Skeletal muscle cell (primary cell): ENCODE measurements at places on chromosomes 6 and 20.

DNA sequence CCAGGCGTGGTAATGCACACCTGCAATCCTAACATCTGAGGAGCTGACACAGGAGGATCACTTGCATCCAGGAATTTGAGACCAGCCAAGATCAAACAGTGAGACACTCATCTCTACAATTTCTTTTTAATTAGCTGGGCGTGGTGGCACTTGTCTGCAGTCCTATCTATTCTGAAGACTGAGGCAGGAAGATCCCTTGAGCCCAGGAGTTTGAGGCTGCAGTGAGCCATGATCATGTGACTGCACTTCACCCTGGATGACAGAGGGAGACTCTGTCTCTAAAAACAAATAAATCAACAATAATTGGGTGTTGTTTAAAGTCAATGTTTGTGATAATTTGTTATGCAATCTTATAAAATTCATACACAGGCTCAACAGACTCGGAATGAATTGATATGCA, 18.0 kb upstream of the HLA-A start:
- DNase-seq: no peak

GRCh38 chr6:159169557-159170332, 545 bp downstream of the FNDC1 start:
- DNase-seq: no peak

DNA sequence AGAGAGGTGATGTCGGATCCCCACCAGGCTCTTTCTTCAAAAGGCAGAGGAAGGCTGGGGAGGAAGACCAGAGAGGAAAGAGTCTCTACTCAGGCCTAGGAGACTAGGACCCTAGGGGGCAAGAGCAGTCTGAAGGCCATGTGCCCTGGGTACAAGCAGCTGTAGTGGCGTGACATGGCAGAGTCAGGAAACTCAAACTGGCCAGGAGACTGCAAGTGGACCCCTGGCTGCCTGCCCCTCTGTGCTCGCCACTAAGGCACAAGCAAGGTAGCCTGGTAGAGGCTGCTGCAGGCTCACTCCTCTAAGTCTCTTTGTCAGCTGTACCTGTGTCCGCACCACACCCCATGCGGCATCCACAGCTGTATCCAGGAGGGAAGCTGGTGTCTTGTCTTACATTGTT, 19.9 kb downstream of the CST9L start:
- DNase-seq: no peak

DNA sequence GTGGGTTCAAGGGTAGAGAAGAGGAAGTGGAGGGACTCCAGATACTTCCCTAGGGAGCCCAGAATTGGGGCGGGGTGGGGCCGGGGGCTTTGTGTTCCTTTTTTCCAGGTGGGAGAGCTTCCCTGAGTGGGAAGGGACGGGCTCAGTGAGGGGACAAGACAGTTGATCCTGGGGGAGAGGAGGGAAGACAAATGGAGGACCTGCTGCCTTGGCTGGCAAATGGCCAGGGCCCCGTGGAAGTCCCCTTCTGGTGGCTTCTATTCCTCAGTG, 2.6 kb downstream of the CTSZ start:
- no peak for DNase-seq

DNA sequence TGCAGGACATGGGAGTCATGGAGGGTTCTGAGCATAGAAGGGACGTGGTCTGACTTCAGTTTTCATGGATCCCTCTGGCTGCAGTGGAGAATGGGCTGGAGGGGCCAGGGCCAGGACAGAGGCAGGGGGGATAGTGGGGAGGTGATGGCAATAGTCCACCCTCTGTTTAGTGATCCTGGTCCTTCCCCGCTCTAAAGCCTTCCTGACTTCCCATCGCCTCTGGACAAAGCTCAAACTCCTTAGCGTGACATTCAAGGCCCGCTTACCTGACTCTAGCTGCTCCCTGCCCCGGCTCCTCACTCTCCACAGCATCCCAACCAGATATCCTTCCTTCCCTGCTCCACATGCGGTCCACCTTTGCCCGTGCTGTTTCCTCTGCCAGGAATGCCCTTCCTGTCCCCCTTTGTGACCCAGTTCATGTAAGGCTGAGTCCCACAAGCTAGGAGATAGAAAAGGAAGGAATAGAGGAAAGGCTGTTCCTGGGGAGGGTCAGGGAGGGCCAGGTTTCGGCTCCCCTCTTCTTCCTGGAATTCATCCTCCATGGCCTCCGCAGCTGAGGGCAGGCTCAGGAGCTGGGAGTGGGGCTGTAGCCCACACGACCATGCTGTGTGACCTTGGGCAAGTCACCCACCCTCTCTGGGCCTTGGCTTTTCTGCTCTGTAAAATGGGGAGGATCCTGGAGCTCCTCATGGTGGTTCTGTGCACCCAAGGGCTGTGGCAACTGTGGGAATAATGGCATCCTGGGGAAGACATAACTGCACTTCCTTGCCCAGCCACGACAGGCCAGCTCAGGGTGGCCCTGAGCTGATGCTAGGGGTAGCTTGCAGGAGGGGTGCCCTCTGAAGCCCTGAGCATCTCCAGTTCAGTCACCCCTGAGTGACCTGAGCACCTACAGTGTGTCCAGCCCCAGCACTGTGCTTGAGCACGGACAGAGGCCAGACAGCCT, 116.1 kb downstream of the CEBPB start:
- no peak for DNase-seq

DNA sequence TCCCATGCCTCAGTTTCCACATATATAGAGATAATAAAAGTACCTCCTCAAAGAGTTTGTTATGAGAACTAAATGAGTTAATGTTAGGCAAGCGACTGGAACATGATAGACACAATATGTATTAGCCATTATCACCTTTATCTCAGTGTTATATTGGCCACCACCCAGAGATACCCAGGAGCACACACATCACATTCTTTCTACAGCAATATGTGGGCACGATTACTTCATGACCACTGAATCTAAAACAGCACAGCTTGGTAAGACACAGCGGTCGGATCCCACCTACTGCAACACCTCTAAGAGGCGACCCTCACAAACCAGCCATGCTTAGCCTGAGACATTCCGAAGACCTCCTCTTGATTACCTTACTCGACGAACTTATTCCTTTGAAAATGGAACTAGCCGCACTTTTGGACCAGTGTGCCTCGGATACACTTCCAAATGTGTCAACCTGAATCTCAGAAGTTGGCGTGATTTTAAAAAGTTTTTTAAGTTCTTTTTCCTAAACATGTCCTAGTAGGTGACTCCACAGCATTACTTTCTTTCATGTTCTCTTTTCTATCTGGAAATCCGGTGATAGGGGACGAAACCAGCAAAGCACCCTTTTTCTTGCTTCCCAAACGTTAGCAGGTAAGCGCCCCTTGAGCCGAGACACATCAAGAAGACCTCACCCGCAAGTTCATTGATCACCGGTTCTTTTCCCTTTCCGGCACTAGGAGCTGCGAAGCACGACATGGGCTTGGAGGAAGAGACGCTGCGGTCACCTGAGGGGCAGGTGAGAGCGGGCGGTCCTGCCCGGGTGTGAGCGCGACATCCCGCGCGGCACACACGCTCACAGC, 923 bp downstream of the GMDS start:
- DNase-seq: no peak
